ENCODE measurements at places on chromosomes 6 and 20. TPM values are rescaled to one million over a fixed set of nuclear protein-coding genes. Genes with fewer than 3 reads are reported as not detected.

Gene C6orf132
- total RNA-seq = 0.16 TPM

Gene PDYN
- not detected for total RNA-seq

Gene EPPIN
- total RNA-seq = not detected

DNA sequence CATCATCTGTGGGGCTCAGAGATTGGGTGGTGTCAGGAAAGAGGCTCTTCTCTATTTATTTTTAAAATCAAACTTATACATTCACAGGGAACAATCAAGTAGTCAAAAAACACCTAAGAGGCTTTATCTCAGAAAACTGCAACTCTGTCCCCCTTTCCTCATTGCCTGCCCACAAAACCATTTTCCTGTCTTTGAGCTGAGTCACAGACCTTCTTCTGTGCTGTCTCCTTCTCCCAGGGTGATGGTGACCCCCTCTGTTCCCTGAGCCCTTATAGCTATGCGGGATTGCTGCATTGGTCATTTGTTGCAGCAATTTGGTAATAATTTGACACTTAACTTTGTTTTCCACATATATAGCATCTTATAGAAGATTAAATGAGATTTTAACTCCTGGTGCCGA lies 195.2 kb upstream of the PROKR2 start:
- no peaks in the 10 kb centered on the region for H3K36me3 ChIP-seq
- no peak for DNase-seq
- no peaks in the 10 kb centered on the region for H3K27me3 ChIP-seq
- H3K4me3 ChIP-seq = no peak overlapping the region

DNA sequence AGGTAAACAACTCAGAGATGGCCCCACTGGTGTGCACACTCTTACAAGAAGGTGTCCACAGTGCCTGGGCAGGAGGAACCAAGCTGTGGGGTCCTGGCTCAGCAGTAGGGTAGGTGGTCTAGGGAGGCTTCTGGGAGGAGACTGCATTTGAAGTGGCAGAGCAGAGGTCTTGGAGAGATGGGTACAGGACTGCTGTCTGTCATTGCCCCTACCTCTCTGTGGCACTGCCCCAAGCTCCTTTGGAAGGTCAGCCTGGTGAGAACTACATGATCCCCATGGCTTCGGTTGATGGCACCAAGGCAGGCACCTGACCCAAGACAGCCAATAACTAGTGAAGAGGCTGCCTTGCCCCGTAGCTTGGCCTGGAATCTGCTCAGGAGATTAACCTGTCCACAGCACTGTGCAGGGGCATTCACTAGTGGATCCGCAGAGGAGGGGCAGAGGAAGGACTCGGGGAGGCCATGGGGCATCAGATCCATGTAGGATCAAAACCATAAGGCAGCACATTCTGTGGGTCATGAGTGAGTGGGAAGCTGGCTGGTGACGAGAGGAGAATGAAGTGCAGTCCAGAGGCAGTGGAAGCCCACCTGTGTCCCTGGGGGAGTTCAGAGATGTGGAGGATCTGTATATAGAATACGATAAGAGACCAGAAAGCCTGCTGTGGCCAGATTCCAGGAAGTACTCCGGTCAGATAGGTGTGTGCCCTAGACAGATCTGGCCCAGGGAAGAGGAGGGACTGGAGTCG lies 162.0 kb downstream of the GRM4 start:
- no peaks in the 10 kb centered on the region for H3K27me3 ChIP-seq
- no peaks in the 10 kb centered on the region for H3K36me3 ChIP-seq
- no peaks in the 10 kb centered on the region for H3K4me1 ChIP-seq
- no peak overlapping the region for H3K27ac ChIP-seq

DNA sequence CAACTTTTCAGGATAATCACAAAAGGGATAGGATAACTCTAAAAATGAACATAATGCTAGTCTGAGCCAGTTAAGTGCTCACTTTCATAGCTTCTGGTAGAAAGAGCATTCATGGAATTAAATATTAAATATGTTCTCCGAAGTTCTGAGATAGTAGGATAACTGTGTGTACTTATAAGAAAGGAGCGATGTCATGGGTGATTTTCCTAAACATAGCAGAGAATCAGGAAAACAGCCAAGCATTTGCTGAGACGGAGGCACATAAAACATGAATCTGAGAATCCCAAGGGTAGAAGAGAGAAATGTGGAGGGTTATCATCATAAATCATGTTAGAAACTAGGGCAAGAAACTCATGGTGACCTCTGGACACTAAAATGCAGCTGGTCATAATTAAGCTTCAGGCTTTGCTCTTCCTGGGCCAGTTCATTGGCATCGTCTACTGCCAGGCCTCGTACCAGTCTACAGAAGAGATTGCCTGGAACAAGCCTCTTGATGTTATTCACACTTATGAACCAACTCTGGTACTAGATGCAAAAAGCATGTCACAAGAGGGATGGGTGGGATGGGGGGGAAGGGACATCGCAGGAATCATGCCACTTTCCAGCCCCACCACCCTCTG lies 436.6 kb downstream of the PRKN start:
- no peak overlapping the region for H3K4me3 ChIP-seq
- H3K27ac ChIP-seq = no peak overlapping the region
- no peak for DNase-seq
- no peaks in the 10 kb centered on the region for H3K27me3 ChIP-seq
- peaks cover 14% of the 10 kb centered on the region for H3K4me1 ChIP-seq

Gene HDGFL1
- total RNA-seq = not detected

Gene RIPPLY2
- not detected for total RNA-seq

GRCh38 chr6:7332090-7332745 lies 19.2 kb upstream of the SSR1 start:
- no peak overlapping the region for H3K27ac ChIP-seq
- no peaks in the 10 kb centered on the region for H3K27me3 ChIP-seq
- no peaks in the 10 kb centered on the region for H3K36me3 ChIP-seq
- H3K4me3 ChIP-seq = no peak overlapping the region
- DNase-seq = no peak

- no peaks in the 10 kb centered on the region for H3K36me3 ChIP-seq
- H3K4me1 ChIP-seq = peaks cover 5% of the 10 kb centered on the region
- peaks cover 17% of the 10 kb centered on the region for H3K27me3 ChIP-seq
- no peak overlapping the region for H3K4me3 ChIP-seq
- DNase-seq = no peak
- H3K27ac ChIP-seq = no peak overlapping the region
Observed at GRCh38 chr6:707576-708236, 14.8 kb upstream of the EXOC2 start.

DNA sequence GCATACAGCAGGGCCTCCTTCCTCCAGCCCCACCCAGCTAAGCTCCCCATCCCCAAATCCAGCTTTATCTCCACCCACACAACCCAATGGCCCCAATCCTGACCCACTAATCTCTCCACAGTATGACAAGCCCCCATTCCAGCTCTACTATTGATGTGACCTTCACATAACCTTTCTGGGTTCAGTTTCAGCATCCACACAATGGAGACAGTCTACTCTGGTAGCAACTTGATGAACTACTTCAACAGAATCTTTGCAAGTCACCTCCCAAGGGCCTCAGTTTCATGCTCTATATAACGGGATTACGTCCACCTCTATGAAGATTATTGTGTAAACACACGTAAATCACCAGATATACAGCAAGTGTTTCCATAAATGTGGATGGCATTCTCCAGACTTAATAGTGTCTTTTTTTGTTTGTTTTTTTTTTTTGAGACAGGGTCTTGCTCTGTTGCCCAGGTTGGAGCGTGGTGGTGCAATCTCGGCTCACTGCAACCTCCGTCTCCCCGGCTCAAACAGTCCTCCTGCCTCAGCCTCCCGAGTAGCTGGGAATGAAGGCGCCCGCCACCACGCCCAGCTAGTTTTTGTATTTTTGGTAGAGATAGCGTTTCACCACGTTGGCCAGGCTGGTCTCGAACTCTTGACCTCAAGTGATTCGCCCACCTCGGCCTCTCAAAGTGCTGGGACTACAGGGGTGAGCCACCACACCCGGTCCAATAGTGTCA lies 1.4 kb downstream of the AHCY start:
- peak overlapping the region; percentile 96 for H3K4me3 ChIP-seq
- peak overlapping the region; percentile 95 for H3K27ac ChIP-seq
- no peaks in the 10 kb centered on the region for H3K36me3 ChIP-seq
- no peaks in the 10 kb centered on the region for H3K27me3 ChIP-seq
- no peak for DNase-seq

- no peak overlapping the region for H3K4me3 ChIP-seq
- no peak overlapping the region for H3K27ac ChIP-seq
- peaks cover 6% of the 10 kb centered on the region for H3K4me1 ChIP-seq
- no peak for DNase-seq
- H3K36me3 ChIP-seq = no peaks in the 10 kb centered on the region
- H3K27me3 ChIP-seq = no peaks in the 10 kb centered on the region
Observed at GRCh38 chr6:21999012-21999528, 297.8 kb downstream of the PRL start.

Gene THBD
- total RNA-seq = 9.0 TPM

DNA sequence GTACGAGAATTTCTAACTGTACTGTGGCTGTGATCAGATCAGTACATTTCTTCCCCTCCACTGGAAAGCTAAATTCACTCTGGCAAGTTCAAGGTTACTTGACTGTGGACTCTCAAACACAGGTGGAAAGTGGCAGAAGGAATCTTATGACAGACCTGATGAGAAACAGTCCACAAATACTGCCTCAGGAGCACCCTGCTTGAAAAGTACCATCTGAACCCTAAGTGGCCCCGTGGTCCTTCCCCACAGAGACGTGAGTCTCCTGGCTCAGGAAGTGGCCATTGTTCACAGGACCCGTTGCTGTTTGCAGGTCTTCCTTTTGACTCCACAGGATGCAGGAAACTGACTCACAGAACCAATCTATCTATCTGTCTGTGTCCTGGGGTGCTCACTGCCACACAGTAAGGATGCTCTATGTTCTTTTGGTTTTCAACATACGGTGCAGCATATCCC lies 47.5 kb upstream of the NHSL1 start:
- no peaks in the 10 kb centered on the region for H3K36me3 ChIP-seq
- peaks cover 10% of the 10 kb centered on the region for H3K4me1 ChIP-seq
- DNase-seq = no peak
- no peak overlapping the region for H3K27ac ChIP-seq
- H3K4me3 ChIP-seq = no peak overlapping the region
- no peaks in the 10 kb centered on the region for H3K27me3 ChIP-seq

- H3K4me3 ChIP-seq = no peak overlapping the region
- H3K4me1 ChIP-seq = no peaks in the 10 kb centered on the region
- no peak for DNase-seq
- no peak overlapping the region for H3K27ac ChIP-seq
- H3K36me3 ChIP-seq = no peaks in the 10 kb centered on the region
- H3K27me3 ChIP-seq = no peaks in the 10 kb centered on the region
Observed at GRCh38 chr6:124234801-124235200, 431.1 kb downstream of the NKAIN2 start.

GRCh38 chr6:132464538-132465256 lies 48.2 kb downstream of the STX7 start:
- no peak for DNase-seq
- no peak overlapping the region for H3K4me3 ChIP-seq
- H3K4me1 ChIP-seq = no peaks in the 10 kb centered on the region
- no peak overlapping the region for H3K27ac ChIP-seq
- H3K36me3 ChIP-seq = peaks cover 5% of the 10 kb centered on the region
- H3K27me3 ChIP-seq = no peaks in the 10 kb centered on the region

DNA sequence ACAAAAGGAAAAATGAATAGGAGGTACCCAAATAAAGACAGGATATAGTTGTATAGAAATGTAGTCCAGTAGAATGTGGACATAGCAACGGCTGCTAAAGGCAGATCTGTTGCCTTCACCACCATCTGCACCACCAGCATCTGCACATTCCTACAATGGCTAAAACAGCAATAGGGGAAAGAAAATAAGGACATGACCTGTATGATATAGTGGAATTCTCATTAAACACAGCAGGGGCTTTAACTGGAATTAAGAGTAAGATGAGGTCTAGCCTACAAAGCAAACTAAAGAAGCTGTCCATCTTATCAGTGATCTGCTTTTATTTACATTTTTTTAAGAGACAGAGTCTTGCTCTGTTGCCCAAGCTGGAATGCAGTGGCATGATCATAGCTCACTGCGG lies 26.8 kb upstream of the SCAF8 start:
- H3K27me3 ChIP-seq = no peaks in the 10 kb centered on the region
- no peak overlapping the region for H3K27ac ChIP-seq
- no peaks in the 10 kb centered on the region for H3K4me1 ChIP-seq
- H3K36me3 ChIP-seq = no peaks in the 10 kb centered on the region
- H3K4me3 ChIP-seq = no peak overlapping the region

Gene FRMD1
- not detected for total RNA-seq

Gene CARMIL1
- total RNA-seq = 2.1 TPM

GRCh38 chr6:71153755-71154325 lies 134.8 kb upstream of the OGFRL1 start:
- H3K4me1 ChIP-seq = no peaks in the 10 kb centered on the region
- H3K4me3 ChIP-seq = no peak overlapping the region
- H3K27me3 ChIP-seq = no peaks in the 10 kb centered on the region
- H3K27ac ChIP-seq = no peak overlapping the region

DNA sequence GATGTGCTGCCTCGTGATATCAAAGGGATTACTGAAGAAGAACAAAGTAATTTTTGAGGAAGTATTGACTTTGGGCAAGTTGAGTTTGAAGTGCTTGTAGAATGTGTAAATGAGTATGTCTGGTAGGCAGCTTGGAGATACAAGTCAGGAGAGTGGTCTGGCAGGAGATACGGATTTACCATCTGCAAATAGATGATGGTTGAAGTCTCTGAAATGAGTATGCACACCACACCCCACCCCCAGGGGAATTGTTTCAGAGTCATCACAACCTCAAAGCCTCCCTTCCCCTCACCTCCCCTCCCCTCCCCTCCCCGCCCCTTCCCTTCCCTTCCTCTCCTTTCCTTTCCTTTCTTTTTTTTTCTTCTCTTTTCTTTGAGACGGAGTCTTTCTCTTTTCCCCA lies 16.4 kb upstream of the MCUR1 start:
- H3K27me3 ChIP-seq = no peaks in the 10 kb centered on the region
- H3K27ac ChIP-seq = no peak overlapping the region
- no peak overlapping the region for H3K4me3 ChIP-seq
- no peak for DNase-seq

- H3K4me3 ChIP-seq = no peak overlapping the region
- H3K27me3 ChIP-seq = no peaks in the 10 kb centered on the region
- peak; percentile 19 for DNase-seq
- peak overlapping the region; percentile 75 for H3K27ac ChIP-seq
Observed at GRCh38 chr20:5784735-5785134, 34.5 kb downstream of the SHLD1 start.

DNA sequence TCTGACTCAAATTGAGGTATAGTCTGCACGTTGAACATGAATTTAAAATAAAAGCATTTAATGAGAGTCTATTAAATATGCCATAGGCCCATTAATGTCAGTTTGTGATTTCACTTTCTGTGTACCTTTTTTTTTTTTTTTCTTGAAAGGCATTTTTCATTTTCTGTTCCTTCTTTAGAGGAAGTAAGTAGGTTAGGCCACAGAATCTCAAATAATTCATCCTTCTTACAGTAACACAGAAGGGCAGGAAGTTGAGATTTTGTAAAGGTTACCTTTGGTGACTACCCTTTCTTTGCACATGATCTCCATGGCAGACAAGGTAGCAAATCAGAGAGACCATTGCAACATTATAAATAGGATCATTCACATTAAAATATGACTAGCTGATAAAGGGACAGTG lies 9.6 kb downstream of the L3MBTL3 start:
- H3K36me3 ChIP-seq = no peaks in the 10 kb centered on the region
- no peaks in the 10 kb centered on the region for H3K27me3 ChIP-seq

- H3K27me3 ChIP-seq = no peaks in the 10 kb centered on the region
- peaks cover 16% of the 10 kb centered on the region for H3K4me1 ChIP-seq
- H3K36me3 ChIP-seq = no peaks in the 10 kb centered on the region
- no peak overlapping the region for H3K27ac ChIP-seq
- DNase-seq = no peak
- no peak overlapping the region for H3K4me3 ChIP-seq
Observed at GRCh38 chr20:3924304-3925112, 35.3 kb downstream of the PANK2 start.

Gene EPM2A
- 51.9 TPM for total RNA-seq

GRCh38 chr20:57958050-57958420 lies 248.2 kb upstream of the PMEPA1 start:
- H3K4me1 ChIP-seq = peaks cover 5% of the 10 kb centered on the region
- H3K4me3 ChIP-seq = no peak overlapping the region
- no peak overlapping the region for H3K27ac ChIP-seq
- no peaks in the 10 kb centered on the region for H3K36me3 ChIP-seq
- H3K27me3 ChIP-seq = no peaks in the 10 kb centered on the region

Data from gastrocnemius medialis (tissue), 4 donors.